ENCODE measurements at places on chromosomes 3 and 15.

GRCh38 chr3:188154809-188155574 lies 1.0 kb downstream of the LPP start:
- no peak for DNase-seq

GRCh38 chr3:169026543-169027182 lies 636.8 kb downstream of the MECOM start:
- peak; percentile 84 for DNase-seq

GRCh38 chr15:101615986-101616848 lies 36.0 kb downstream of the TM2D3 start:
- DNase-seq: peak; percentile 65

- DNase-seq: no peak
Measured at GRCh38 chr15:96307856-96308394, 22.6 kb upstream of the NR2F2 start.

- no peak for DNase-seq
Measured at GRCh38 chr3:162612991-162613390, 1116.4 kb downstream of the OTOL1 start.

GRCh38 chr3:105944721-105945120 lies 75.9 kb upstream of the CBLB start:
- DNase-seq: no peak

- DNase-seq: no peak
Measured at GRCh38 chr15:69941301-69941605, 156.5 kb downstream of the TLE3 start.

- DNase-seq: no peak
Measured at GRCh38 chr3:74287557-74287956, 326.9 kb downstream of the CNTN3 start.

DNA sequence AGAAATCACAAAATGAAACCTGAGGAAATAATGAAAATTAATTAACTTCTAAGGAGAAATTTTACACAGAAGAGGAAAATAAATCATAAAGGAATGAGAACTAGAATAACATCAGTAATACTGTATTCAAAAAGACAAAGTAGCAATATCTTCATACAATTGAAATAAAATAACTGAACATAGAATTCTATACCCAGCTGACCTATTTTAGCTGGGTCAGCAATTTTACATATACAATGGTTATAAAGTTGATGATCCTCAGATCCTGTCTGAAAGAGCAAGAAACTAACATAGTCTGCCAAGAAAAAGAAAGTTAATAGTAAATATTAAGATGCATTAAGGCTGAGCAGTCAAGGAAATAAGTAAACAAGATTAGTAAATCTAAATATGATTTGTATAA lies 93.0 kb upstream of the P3H2 start:
- DNase-seq: no peak

DNA sequence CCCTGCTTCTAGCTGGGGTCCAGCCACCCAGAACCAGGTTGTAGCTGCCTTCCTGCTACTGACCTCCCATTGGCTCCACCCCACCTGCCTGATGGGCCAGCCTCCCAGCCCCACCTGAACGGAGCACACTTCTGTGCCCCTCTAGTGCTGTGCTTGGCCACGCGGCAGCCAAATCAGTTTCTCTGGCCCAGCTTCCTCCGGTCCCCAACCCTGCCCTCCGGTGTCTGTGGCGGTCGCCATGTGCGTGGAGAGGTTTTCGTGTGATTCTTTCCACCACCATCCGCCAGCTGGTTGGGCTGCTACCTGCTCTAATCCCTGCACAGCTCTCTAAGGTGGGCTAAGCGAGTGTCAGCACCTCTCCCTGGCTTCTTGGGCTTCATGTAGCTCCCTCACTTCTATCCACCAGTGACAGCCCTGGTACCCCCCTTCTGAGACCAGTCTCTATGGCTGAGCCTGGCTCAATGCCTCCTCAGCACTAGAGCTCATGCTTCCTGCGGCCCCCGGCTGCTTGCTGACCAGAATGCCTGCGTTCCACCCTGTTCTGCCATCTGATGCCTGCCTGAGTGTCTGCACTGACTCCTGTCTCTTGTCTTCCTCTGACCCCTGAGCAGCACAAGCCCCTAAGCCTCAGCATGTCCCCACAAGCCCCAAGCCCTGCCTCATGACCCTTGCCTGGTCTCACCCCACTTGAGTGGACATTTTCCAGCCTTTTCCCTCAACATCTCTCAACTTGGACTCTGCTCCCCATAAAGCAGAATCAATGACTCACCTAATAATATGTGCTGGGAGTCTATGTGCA lies 23.2 kb upstream of the MAGEF1 start:
- no peak for DNase-seq

- DNase-seq: no peak
Measured at GRCh38 chr3:138394686-138395085, 39.7 kb upstream of the ESYT3 start.

DNA sequence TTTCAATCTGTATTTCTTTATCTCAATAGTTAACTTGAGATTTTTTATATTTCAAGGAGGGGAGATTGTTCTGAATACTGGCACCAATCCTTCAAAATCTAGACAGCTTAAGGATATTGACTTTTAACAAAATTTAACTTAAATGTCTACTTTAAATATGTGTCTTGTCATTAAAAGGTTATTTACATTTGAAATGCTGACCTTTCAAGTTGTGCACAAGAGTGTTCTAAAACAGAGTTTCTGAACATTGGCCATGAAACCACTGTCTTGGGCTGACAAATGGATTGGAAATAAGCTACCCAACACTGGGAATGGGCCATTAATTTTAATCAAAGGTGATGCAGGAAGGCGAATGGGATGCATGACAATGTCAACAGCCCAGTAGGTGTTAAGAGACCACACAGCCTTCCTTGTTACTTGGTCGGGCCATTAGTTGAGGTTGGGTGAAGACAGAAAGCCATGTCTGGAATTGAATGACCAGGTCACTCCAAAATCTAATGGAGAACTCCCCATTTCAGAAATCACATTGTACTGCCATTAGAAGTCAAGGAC lies 128.5 kb downstream of the CDIN1 start:
- no peak for DNase-seq

Data from NCI-H446 (cell line).